Hippocampal formation (tissue), 2 donors: ENCODE measurements at places on chromosomes 1 and 21.

GRCh38 chr1:241048622-241049021 lies 308.4 kb downstream of the RGS7 start:
- DNase-seq = no peak

- DNase-seq = no peak
These were observed 83.8 kb downstream of the WDR3 start for GRCh38 chr1:118013336-118013735.

DNA sequence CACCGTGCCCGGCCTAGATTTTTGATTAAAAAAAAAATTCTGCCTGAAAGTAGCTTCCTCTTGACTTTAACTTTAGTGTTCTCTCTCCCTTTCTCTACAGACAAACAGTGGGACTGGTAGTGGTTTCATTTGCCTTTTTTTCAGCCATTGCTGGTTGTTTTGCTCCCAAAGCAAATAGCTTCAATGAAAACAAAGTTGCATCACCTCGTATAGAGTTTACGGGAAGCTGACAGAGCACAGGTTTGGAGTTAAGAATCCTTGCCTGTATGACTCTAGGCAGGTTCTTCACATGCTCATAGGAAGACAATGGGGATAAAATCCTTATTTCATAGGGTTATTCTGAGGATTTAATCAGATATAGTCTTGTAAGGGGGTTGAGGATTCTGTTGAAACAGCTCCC lies 21.6 kb downstream of the AADACL4 start:
- DNase-seq = no peak

DNA sequence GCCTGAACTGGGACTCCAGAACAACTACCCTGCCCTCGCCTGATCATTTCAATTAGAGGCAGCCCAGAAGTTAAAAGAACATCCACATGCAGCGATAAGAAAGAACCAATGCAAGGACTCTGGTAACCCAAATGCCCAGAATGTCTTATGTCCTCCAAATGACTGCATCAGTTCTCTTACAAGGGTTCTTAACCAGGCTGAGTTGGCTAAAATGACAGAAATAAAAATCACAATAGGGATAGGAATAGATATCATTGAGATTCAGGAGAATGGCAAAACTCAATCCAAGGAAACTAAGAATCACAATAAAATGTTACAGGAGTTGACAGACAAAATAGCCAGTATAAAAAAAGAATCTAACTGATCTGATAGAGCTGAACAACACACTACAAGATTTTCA lies 80.1 kb upstream of the PTGFR start:
- DNase-seq = no peak

DNA sequence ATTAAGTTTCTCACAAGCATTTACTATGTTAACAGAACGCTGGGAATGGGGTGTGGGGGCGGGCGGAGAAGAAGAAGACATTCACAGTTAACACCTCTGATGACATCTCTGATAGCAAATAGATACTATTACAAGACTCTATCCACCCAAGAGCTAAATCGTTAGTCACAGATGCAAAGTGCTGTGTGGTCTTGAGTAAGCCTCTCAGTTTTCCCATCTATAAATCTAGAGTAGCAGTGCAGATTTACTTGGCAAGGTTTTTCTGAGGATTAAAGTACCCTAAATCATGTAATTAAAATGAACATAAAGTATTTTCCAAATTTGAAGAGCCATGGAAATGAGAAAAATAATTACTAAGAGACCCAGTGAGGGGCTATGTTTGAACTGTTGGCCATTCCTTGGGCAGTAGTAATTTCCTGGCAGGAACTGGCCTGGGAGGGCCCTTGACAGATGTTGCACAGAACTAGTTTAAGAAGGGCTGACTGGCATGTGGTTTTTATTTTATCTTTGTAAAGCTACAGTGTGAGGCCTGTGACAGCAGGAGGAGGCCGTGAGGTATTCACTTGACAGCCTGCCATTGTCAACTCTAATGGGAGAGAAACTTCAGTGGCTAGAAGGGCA lies 58.7 kb upstream of the APOBEC4 start:
- DNase-seq = no peak

DNA sequence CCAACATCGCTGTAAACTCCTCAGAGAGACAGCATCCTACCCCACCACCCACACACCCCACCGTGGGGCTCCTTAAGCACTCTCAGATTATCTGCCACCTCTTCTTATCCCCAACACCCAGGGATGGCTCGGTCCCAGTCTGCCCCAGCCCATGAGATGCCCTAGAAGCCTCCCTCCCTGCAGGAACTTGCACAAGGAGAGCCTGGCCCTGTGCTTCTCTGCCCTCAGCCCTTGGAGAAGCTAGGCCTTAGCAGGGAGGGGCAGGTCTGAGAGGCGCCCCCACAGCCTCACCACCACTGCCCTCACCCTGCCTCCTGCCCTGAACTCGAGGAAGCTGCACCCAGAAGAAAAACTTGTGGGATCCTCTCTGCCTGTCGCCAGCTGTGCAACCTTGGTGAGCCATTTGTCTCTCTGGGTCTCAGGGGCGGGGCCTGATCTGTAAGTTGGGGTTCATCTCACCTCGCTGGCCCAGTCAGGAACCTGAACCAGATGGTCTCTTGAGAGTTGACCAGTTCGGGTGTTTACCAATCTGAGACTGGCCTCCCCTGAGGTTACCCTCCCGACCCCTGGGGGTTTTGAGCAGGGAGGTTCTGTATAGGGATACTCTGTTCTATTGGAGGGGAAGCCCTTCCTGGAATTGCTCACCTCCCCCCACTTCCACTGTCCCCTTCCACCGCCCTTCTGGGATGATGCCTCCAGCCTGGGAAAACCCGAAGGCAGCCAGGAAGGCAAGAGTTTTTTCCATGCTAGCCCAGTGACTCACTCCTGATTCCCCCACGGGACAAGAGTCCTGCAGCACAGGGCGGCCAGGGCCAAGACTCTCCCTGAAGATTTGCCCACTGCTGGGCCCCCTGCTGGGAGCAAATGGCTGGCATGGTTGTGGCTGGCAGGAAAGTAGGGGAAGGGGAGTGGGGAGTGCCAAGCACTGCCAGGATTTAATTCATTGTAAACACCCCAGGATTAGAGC lies at the start of gene S100A3:
S100A3 (minus strand) TSS at position 537 of the 967 bp plus-strand sequence. CDS start 773 bp downstream, outside the sequence.
- no peak for DNase-seq

GRCh38 chr1:42449256-42449655 lies 6.6 kb downstream of the ZMYND12 start:
- DNase-seq = no peak

GRCh38 chr1:7077970-7078369 lies 292.7 kb downstream of the CAMTA1 start:
- no peak for DNase-seq

DNA sequence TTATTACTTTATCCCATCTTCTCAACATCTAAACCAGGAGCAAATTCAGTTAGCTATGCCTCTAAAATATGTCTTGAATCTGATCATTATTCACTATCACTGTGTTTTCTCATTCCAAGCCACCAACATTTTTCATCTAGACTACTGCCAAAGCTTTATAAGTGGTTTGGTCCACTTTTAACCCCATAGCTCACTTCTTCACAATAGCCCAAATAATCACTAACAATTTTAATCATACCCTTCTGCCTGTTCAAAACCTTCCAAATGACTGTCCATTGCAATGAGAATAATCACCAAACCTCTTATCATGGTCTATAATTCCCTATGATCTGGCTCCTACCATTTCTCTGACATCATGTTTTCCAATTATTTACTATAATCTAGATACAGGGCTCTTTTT lies 149.8 kb upstream of the ZNHIT6 start:
- DNase-seq = no peak

GRCh38 chr21:43917515-43918384 lies 52.7 kb downstream of the AGPAT3 start:
- DNase-seq = no peak

- DNase-seq = no peak
These were observed 312.6 kb downstream of the SIPA1L2 start for GRCh38 chr1:232317350-232317749.

DNA sequence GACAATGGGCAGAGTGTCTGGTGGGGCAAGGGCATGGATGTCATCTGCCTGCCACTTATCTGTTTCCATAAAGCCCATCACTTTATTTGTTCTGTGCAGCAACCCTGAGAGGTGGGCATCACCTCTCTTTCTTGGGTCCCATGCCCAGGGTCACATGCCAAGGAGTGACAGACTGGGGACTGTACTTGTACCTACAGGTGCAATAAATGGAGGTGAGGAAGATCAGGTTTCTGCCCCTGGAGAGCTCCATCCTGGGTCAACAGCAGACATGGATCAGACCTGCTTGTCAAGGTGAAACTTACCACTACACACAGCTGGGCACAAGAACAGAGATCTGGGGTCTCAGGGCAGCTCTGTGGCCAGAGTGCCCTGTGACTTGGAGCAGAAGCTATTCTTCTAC lies 18.4 kb upstream of the PRDM16 start:
- DNase-seq = no peak

GRCh38 chr1:203177470-203178039 lies 1.9 kb upstream of the MYBPH start:
- DNase-seq = no peak

- DNase-seq = no peak
These were observed 290.2 kb downstream of the SPATA17 start for GRCh38 chr1:217921126-217921904.

DNA sequence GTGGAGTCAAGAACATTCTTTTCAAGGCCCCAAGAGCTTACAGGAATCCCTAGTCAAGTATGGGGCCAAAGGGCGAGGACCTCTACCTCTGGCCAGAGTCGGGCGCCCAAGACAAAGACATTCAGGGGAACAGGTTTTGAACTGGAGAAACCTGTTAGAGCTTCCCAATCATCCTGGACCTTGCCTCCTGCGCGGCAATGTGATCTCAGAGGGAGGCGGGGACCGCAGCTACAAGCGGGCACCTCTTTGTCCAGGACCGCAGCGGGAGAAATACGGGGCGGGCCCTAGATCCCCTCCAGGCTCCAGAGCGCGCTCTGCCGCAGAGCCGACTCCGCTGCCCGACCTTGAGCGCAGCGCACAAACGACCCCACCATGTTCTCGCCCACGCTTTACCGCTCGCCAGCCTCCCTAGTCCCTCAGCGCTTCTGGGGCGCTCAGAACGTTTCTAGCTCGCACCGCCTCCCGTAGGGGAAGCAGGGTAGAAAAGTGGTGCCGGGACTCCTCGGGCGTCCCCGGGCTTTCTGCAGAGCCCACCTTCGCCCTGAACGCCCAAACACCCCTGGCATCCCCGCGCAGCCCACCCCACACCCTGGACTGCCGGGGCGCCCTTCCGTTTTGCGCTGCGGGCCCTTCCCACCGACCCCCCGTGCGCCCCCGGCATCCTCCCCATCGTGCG lies 28.1 kb downstream of the RABIF start:
- no peak for DNase-seq

GRCh38 chr21:22536509-22536908 lies 1538.3 kb downstream of the NCAM2 start:
- no peak for DNase-seq

DNA sequence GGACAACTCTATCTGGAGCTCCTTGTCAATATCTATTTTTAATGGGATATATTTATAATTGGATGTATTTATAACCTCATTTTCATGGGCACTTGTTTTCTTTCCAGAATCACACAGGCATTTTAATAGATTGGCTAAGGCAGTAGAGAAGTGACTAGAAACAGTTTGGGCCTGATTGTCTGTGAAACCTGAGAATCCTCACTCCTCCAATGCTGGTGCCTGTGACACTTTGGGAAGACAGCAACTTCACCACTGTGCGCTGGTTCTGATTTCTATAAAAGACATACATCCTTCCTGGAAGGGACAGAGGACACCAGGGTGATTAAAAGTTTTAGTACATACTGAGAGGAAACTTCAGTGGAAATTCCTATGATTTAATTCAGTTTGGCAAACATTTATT lies 39.6 kb upstream of the RXRG start:
- no peak for DNase-seq

DNA sequence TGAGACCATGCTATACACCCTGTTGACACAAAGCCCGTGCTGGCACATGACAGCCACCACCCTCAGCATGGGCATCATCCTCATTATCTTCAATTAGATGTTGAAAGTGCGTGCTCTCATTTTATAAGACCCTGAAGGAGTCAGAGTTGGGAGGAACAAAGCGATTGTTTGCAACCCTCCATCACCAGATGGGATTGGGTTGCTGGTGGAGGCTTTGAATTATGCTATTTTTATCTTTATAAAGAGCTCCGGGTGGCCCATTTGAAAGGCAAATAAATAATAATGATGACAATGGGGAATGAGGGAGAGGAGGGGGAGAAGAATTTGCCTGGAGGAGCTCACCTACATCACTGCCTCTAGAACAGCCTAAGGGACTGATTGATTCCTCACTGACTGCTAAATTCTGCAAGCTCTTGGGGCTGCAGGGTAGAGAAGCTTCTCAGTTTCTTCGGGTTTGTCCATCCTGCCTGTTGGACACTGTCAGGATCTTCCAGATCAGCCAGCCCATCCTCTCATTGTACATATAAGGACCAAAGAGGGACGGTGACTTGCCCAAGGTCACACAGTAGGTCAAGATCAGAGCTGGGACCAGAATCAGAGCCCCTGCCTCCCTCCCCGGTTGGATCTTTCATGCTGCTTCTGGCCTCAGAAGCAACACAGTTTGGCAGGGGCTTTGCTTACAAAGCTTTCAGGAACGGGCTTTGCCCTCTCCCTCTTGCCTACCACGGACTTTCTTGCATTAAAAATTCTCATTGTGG lies 130.9 kb upstream of the ZBTB40 start:
- no peak for DNase-seq

GRCh38 chr1:40462956-40463590 lies 12.8 kb downstream of the ZFP69B start:
- DNase-seq = no peak

- peak; percentile 33 for DNase-seq
These were observed 80.2 kb upstream of the GREM2 start for GRCh38 chr1:240691909-240692705.

- DNase-seq = no peak
These were observed 200.0 kb downstream of the TOMM20 start for GRCh38 chr1:234928642-234929041.

DNA sequence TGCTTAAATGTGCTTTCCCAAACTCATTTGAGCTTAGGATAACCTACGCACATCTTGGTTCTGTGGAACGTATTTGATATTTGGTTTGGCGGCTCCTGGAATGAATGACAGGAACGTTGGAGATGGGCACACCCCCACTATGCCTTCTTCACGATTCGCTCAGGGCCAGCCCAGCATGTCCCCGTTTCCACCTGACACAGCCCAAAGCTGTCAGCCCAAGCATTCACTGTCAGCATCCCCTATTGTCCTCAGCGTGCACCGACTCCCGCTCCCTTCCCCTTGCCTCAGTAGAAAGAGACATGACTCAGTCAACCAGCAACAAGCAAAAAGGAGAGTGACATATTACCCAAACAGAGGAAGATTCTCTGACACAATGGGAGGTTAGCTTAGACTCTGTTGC lies 181.4 kb downstream of the KCNJ6 start:
- no peak for DNase-seq

DNA sequence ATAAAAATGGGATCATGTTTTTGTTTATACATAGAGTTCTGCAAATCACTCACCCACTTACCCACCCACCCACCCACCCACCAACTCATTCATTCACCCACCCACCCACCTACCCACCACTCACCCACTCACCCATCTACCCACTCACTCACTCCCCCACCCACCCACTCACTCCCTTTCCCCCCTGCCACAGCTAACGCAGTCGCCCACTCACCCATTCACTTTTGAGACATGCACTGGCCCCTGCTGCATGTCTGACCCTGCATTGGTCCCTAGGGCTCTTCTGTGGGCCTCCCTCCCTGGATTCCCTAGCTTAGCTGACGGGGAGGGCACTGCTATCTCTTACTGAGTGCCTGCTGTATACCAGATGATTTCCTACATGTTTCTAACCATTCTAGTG lies 100.4 kb upstream of the CSF3R start:
- DNase-seq = no peak
